ENCODE measurements at places on chromosomes 7 and 10.
A peak's percentile ranks its signal among the peaks of the same experiment; 100 is the strongest.

DNA sequence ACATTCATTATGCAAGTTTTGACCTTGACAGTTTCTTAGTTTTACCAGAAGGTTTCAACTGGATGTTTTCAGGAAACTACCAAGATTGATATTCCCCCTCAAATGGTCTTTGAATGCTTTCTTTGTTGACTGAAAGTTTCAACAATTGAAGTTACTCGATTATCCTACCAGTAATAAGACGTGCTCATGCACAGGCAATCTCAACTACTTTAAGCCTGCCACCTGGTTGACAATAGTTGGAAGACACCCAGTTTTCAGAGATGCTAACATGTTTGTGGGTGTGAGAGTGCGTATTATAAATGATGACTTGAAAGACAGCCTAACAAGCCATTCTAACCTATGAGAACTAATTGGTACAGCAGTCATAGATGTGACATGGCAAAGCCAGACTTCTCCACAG, 73.4 kb upstream of the ITPRID1 start:
- DNase-seq, result no peak

GRCh38 chr7:101506531-101506930, 122.6 kb downstream of the MYL10 start:
- DNase-seq, result no peak

- no peak for DNase-seq
Measured at GRCh38 chr7:7756577-7756976, 38.2 kb upstream of the RPA3 start.

DNA sequence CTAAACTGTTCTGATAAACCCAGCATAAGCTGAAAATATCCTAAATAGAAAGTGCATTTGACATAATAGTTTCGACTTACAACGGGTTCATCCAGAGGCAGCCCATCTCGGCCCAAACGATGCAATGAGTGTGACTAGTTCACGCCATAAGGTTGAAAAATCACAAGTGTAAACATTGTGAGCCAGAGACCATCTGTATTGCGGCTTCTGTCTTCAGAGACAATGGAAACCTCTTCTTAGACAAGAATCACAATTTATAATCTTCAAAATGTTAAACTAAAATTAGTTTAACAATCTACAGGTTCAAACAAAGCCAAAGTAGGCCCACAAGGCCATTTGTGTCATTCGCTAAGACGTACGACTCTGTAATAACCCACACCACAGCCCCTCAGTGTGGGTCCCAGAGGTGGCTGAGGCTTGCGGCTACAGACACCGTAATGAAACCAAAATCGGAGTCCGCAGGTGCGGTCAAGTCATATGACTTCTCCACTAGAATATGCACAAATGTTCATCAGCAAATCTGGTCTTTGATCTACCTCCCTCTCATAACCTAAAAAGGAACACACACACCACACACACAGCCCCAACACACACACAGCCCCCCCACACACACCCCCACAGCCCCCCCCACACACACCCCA, 81.8 kb downstream of the DIP2C start:
- DNase-seq, result no peak

DNA sequence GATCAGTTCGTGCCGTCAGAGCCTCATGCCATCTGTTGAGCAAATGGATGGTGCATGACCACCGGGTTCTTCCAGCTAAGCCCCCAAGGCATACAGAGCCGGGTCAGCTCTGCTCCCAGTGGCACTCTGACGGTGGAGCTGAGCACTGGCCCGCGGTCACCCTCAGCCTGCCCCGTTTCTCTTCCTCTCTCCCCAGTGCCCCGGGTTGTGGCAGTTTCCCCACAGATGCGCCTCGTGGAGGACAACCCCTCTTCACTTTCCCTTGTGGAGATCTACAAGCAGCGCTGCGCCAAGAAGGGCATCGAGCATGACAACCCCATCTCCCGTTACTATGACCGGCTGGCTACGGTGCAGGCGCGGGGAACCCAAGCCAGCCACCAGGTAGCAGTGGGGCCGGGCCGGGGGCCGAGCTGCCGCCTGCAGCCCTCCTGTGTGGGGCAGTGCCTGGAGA, 129.9 kb downstream of the TRRAP start:
- no peak for DNase-seq

DNA sequence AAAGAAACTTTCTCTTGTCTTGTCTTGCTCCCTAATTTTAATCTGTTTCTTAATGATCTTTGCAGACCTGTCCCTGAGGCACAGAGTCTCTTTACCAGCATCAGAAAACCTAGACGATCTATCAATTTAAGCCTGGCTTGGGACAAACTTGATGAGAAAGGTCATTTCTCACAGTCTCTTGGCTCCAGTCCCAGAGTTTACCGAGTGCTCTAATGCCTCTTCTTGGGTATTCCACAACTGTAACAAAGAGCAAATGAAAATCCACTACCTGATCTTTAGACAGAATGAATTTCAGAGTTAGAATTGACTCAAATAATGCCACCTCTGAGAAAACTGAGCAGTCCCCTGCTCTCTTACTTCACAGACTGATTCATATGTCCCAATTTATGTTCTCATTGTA, 106.4 kb upstream of the DNAJB12 start:
- no peak for DNase-seq

GRCh38 chr10:3442451-3442990, 269.9 kb upstream of the PITRM1 start:
- no peak for DNase-seq

DNA sequence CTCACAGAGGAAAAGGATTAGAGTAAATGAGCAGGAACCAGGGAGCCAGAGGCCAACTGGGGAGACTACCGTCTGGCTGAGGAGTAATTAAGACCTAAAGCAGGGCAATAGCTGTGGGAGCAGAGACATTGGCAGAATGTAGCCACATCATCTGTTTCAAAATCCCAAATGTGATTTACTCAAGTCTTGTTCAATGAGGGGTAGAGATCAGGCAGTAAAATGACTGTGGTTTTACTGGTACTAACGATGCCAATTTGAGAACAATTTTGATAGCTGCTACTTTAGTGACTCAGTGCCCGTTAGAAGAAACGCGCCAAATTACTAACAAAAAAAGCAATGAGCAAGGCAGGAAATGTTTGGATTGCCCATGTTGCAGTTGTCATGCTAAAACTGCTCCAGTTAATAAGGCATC, 12.7 kb upstream of the MIOS start:
- no peak for DNase-seq

DNA sequence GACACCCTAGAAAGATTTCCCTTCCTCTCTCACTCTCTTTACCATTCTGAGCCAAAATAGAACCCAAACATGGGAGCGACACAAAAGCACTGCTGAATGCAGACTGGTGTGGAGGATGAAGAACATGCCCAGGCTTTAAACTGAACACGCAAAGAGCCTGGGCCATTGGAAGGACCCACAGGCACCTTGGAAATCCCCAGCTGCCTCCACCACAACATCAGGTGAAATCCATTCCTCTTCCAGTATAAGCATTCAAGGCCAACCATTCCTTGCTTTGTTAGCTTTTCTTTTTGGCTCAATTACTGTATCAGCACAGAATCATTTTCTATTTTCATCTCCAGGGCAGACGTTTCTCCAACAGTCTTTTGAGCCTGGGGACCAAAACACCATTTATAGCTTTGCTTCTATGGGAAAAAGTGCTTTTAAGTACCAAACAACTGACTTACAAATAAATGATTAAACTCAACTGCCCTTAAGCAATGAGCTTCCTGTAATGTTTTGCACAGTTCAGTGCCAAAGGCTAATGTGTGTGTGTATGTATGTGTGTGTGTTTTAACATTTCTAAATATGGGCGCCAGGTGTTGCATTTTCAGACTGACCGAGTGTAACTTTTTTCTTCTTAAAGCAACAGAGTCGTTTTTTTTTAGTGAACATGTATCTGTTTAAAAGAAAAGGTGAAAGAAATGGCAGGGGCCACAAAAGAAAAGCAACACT, 16.2 kb upstream of the BLNK start:
- DNase-seq, result no peak

- no peak for DNase-seq
Measured at GRCh38 chr10:60334991-60335390, 54.7 kb downstream of the ANK3 start.

- DNase-seq, result no peak
Measured at GRCh38 chr7:143269251-143269650, 6.0 kb downstream of the GSTK1 start.

GRCh38 chr7:50591098-50591479, 25.9 kb upstream of the DDC start:
- no peak for DNase-seq

- no peak for DNase-seq
Measured at GRCh38 chr7:145331076-145331475, 495.2 kb upstream of the TPK1 start.

GRCh38 chr10:126459032-126459831, 71.0 kb upstream of the ADAM12 start:
- DNase-seq, result no peak

- DNase-seq, result peak; percentile 17
Measured at GRCh38 chr10:91681361-91682276, 48.7 kb upstream of the PPP1R3C start.

GRCh38 chr10:63106111-63106755, 26.9 kb upstream of the NRBF2 start:
- DNase-seq, result no peak

- no peak for DNase-seq
Measured at GRCh38 chr7:24141874-24142509, 142.0 kb upstream of the NPY start.

DNA sequence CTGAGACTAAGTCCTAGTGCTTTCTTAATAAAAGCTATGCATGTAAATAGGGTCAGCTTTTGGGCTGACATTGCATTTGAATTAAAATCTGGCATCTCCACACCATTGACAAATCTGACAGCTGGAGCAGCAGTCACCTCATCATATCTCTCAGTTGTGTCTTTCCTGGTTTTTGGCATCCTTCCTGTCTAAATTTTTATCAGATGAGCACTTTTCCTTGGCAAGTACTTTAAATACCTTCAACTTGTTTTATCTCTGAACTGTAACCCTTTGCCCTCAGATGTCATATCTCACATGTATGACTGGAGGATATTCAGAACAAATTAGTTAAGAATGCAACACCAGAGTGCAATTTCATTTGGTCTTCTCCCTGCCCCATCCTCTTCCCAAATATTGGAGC, 1066.2 kb downstream of the LRMDA start:
- no peak for DNase-seq

GRCh38 chr7:19747740-19748339, 25.6 kb downstream of the TMEM196 start:
- DNase-seq, result no peak

DNA sequence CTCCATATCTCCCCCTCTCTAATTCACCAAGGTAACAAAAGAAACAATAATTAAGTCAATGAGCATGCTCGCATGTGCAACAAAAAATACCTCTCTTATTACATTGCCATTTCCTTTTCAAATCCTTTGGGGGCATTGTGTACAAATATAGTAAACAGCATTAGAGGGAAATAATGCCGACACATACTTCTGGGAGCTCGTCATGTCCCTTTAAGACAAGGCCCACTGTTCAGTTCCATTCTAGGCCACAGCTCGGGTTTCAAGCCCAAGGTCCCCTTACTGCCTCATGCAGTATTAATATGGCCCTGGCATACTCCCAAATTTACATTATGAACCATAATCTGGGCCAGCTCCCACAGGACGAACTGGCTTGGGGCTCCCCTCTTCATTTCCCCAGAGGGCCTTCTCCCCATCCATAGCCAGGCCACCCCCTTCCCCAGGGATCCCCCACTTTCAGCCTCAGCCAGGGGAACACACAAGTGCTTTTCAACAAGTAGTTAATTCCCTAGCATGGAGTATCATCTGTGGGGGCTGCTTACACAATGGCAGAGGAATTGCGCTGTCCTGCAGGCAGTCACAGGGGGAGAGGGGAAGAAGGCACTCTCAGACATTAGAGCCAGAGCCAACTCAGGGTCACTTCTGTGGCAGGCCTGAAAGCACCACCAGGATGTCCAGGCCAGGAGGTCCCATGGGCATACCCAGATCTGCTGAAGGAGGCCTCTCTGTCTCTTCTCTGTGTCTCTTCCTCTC, 110.6 kb downstream of the KCNMA1 start:
- no peak for DNase-seq

DNA sequence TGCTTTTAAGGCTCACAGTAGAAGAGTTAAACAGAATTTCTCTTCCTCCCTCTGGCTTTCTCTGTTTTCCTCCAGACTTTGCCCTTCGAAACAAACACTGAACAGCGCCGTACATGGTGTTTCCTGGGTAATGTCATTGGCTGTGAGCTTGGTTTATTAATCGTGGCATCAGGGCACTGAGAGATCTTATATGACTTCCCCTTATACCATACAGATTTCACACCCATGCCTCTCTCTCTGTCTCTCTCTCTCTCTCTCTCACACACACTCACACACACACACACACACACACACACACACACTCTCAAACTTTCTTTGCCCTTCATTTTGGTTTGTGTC, 195.5 kb downstream of the CREB5 start:
- no peak for DNase-seq

DNA sequence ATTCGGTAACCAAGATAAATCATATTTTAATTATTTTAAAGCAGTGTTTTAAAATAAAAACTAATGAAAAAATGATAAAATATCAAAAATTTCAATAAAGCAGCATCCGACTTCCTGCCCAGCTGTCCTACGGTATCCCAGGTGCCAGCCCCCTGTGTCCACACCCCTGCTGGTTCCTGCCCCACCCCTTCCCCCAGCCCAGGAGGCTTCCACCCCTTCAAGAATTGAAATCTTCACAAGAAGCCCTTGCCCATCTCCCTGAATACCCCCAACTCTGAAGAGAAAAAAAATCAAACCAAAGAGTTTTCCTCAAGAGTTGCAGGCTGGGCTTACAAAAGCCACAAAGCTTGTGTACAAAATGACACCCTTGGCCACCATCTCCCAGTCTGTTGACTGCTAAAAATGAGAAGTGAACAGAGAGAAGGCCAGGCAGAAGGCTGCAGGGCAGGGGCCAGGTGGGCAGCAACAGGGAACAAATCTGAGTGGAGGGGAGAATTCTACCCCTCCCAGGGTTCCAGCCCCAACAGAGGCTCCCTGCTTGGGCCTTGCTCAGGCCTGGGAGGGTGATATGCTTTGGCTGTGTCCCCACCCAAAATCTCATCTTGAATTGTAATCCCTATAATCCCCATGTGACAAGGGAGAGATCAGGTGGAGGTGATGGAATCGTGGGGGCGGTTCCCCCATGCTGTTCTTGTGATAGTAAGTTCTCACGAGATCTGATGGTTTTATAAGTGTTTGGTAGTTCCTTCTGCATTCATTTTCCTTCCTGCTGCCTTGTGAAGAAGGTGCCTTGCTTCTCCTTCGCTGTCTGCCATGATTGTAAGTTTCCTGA, 14.5 kb downstream of the GPRIN2 start:
- DNase-seq, result peak; percentile 1

DNA sequence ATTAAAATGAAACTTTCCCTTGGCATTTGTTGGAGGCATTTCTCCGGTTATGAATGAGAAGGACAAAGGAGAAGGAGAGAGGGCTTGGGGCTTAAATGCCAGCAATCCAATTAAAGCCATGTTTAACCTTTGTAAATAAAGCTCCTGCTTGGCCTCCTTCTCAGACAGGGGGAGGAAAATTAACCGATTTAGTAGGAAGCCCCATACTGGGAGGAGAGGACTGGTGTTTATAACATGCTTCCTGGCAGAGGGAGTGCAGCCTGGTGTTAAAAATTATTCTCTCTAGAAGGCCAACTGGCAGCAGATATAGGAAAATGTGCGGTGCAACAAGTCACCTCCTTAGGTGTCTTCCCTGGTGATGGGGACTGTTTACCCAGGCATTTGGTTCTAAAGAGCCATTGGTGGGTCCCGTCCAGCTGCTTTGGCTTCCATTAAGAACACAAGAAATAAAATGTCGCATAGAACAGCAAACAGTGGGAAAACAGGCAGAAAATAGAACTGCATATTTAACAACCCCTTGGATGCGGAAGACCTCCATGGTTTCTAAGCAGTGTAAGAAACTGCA, 846.5 kb downstream of the TYW1 start:
- DNase-seq, result no peak

- no peak for DNase-seq
Measured at GRCh38 chr7:30894009-30894408, 17.6 kb upstream of the AQP1 start.

All from stimulated activated CD4-positive, alpha-beta T cell treated with anti-CD3 and anti-CD28 coated beads, Interleukin-15, amount 100 ng/mL, for 24 hours (primary cell).